ENCODE measurements at places on chromosomes 7 and 10.
A peak's percentile ranks its signal among the peaks of the same experiment; 100 is the strongest.

DNA sequence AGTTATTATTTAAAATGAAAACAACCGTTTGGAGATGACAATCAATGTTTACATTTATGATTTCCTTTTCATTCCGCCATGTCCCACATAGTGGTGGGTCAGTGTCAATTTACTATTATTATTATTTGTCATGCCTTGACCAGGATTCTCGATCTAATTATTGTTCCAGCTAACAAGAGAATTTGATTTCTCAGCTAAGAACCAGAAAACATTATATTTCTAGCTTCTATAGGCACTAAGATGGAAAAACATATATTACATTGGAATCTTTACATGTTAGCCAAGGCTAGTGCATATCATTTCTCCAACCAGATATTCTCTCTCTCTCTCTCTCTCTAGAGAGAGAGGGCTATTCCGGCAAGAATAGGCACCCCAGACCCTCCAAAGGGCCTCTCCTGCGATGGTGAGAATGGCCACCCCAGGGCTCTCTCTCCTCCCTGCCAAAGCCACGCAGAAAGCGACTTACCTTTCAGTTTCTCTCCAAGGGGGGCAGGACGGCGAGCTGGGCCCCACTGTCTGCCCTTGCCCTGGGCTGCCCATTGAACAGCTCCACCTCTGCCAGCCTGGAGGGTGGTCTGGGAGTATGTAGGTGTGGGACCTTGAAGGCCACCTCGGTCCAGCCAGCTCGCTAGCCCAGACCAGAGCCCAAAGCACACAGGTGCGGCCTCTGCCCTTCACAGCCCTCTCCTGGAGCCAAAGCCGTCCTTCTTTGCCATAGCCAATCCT lies 2.4 kb downstream of the HOXA3 start:
- DNase-seq = no peak

DNA sequence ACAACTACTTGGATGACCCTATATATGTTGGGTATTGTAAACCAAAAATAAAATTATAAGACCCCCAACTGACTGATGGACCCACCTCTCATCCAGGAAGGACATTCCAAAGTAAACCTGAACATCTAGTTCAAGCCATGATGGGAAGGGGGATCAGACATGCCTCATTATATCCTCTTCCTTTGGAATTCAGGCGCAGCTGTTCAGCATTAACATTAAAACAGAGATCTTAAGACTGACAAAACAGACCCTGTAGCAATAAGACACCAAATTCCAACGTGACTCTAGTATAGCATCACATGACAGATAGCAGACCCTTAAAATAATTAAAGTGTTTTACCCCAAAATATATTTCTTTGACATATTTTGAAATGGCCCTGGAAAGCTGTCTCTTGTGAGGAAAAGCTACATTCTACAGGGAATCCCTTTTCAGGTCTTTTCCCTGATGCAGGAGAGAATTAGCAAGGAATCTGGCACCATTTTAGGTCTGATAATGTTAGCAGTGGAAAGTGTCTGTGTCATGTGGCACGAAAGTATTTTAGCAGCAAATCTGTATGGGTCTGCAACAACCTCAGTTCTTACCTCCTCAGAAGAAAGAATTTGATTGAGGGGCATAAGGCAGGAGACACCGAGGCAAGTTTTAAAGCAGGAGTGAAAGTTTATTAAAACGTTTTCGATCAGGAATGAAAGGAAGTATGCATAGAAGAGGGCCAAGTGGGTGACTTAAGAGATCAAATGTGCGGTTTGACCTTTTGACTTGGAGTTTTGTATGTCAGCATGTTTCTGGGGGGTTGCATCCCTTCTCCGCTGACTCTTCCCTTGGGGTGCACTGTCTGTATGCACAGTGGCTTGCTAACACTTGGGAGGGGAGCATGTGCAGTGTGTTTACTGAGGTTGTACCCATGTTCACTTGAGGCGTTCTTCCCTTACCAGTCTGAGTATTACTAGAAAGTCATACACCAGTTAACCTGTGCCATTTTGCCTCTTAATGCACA lies 236.6 kb upstream of the PPP1R3A start:
- DNase-seq = no peak

DNA sequence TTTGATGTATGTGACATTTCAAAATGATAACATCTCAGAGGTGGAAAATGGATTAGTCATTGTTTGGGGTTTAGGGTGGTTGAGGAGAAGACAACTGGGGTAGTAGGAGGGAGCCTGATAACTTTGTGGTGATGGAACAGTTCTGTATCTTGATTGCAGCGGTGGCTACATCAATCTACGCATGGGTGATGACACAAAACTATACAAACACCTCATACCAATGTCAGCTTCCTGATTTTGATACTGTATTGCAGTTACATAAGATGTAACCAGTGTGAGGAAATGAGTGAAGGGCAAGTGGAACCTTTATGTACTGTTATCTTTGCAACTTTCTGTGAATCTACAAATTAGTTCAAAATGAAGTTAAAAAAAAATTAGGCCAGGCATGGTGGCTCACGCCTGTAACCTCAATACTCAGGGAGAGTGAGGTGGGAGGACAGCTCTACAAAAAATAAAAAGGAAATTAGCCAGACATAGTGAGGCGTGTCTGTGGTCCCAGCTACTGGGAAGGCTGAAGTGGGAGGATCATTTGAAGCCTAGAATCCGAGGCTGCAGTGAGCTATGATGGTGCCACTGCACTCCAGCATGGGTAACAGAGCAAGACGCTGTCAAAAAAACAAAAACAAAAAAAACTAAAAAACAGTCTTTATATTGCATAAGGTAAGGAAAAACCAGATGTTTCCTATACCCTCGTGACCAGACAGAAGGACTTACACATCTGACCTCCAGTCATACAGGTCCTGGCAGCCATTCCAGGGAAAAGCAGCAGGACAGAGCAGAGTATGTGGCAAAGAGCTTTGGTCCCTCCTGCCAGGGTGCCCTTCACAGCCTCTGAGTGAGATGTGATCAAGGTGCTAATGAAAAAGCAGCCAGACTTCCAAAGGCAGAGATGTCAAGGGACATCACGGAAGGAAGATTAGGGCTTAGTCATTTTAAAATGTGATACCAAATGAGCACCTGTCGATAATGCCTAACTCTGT lies 50.8 kb downstream of the CYTH3 start:
- peak; percentile 16 for DNase-seq

DNA sequence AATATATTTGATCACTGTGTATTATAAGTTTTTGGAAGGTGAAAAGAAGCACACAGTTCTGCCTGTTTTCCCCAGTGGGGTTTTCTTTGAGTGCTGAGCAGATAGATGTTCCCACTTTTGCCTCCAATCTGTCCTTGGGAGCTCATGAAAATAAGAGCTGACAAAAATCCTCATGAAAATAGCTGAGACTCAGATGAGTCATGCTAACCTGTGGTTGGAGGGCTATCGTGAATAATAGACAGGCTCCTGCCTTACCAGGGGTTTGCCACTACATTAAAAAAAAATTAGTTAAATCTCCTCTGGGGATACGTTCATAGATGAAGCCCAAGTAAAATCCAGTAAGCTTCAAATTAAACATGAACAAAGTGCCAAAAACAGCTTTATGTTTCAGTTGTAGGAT lies 10.9 kb upstream of the AOAH start:
- DNase-seq = no peak

DNA sequence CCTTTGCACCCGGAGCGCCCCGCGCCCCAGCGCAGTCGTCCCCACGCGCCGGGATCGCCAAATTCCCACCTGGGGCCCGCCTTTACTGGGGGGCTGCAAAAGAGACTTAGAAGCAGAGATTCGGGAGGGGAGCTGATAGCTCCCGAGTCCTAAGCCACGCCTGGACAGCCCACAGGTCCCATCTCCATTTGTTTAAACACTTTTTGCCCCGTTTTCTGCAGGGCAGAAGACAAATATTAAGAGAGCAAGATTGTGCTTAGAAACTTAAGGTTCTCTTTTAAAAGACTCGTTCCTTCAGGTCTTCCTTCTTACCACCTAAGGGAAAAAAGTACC lies 299.1 kb upstream of the NFE2L3 start:
- no peak for DNase-seq

DNA sequence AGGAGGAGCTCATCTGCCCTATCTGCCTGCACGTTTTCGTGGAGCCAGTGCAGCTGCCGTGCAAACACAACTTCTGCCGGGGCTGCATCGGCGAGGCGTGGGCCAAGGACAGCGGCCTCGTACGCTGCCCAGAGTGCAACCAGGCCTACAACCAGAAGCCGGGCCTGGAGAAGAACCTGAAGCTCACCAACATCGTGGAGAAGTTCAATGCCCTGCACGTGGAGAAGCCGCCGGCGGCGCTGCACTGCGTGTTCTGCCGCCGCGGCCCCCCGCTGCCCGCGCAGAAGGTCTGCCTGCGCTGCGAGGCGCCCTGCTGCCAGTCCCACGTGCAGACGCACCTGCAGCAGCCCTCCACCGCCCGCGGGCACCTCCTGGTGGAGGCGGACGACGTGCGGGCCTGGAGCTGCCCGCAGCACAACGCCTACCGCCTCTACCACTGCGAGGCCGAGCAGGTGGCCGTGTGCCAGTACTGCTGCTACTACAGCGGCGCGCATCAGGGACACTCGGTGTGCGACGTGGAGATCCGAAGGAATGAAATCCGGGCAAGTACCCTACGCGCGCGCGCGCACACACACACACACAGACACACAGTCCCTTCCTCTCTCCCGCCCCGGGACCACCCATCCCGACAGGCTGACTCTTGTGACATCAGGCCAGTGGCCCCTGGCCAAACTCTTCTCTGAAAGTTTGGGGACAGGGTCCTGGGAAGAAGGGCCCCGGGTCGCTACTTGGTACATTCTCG lies 538 bp downstream of the TRIM8 start:
- DNase-seq = peak; percentile 76

- DNase-seq = no peak
Measured at GRCh38 chr7:101487753-101488152, 125.1 kb downstream of the COL26A1 start.

GRCh38 chr7:47968847-47969774 lies 10.3 kb downstream of the HUS1 start:
- peak; percentile 16 for DNase-seq

DNA sequence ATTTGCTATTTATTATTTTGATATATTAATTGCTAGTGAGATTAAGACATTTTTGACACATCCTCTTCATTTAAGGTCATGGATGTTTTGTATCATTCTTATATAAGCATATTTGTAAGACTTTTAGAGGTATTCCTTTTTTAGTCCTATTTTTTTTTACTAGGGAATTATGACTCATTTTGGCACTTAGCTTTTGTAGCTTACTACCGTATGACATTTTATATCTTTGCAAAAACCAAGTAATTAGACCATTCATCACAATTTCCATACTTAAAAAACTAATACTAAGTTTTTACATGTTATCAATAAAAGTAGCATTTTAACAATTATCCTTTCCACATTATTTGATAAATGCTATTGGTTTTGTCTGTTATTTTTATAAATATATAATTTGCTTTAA lies 41.6 kb downstream of the BMPR1A start:
- DNase-seq = no peak

DNA sequence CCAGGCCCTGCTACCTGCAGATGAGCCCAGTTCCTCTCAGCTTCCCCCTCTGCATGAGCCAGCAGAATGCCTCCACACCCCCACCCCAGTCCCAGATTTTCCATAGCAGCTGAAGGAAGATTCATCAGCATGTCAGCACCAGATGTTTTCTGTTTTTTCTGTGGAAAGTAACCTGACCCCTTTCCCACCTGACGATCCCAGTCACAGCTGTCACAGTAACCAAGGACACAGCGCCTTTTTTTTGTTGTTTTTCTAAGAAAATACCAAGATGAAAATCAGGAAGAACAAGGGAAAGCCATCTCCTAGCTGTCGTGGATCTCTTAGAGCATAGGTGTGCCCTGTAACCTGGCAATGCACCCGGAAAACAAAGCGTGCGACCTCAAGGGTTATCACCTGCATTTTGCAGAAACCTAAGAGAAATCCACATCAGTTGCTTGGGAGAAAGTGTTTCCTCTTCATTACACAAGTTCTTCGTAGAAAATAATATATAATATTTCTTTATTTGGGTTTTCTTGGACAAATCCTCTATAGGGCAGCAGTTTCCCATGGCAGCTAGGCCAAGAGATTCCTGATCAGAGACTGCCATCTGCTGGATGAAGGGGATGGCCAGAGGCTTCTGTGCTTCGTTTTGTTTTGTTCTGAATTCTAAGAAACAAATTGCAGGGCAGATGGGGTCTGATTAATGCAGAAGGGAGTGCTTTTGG lies 401.9 kb downstream of the TNS3 start:
- no peak for DNase-seq

DNA sequence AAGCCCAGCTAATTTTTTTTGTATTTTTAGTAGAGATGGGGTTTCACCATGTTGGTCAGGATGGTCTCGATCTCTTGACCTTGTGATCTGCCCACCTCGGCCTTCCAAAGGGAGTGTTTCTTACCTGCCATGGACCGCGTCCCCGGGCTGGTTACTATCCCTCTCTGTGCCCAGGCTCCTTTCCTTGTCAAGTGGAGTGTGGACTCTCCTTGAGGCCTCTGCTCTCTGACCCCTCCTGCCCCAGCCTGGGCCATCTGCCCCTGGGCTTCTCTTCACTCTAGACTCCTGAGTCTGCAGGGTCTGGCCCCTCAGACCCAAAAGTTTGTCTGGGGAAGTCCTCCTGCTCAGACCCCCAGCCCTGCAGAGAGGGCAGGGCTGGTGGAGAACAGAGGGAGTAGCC lies 20.7 kb downstream of the NEURL1 start:
- DNase-seq = no peak

DNA sequence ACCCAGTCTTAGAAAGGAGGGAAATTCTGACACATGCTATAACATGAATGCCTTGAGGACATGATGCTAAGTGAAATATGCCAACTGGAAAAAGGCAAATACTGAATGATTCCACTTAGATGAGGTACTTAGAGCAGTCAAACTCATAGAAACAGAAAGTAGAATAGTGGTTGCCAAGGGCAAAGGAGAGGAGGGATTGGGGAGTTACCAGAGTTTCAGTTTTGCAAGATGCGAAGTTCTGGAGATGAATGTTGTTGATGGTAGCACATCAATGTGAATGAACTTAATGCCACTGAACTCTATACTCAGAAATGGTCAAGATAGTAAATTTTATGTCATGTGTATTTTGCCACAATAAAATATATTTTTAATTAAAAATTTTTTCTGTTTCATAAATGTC lies 38.9 kb downstream of the DRGX start:
- no peak for DNase-seq

GRCh38 chr10:110619514-110620397 lies 24.4 kb upstream of the RBM20 start:
- DNase-seq = no peak

- DNase-seq = no peak
Measured at GRCh38 chr7:11548532-11548931, 283.5 kb downstream of the THSD7A start.

DNA sequence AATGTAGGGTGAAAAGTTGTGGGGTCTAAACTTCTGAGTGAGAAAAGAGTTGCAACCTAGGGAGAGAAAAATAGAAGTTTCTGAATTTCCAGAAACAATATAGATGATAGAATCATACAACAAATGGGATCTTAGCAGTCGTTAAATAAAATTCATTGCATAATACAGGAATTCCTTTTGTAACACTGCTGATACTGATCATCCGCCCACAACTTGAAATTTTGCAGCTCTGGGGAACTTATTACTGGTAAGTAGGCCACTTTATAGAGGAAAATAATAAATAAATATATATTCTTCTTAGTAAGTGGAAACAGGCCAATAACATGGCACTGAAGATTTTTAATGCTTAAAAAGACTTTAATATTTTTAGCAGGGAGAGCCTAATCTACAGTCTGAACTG lies 81.9 kb upstream of the SMIM30 start:
- no peak for DNase-seq
